B cell (primary cell): ENCODE measurements at places on chromosomes 3 and 15.

- no peak for DNase-seq
These were observed 270.9 kb downstream of the ULK4 start for GRCh38 chr3:41690766-41691563.

- no peak for DNase-seq
These were observed 468.0 kb upstream of the TBL1XR1 start for GRCh38 chr3:177665122-177665808.

DNA sequence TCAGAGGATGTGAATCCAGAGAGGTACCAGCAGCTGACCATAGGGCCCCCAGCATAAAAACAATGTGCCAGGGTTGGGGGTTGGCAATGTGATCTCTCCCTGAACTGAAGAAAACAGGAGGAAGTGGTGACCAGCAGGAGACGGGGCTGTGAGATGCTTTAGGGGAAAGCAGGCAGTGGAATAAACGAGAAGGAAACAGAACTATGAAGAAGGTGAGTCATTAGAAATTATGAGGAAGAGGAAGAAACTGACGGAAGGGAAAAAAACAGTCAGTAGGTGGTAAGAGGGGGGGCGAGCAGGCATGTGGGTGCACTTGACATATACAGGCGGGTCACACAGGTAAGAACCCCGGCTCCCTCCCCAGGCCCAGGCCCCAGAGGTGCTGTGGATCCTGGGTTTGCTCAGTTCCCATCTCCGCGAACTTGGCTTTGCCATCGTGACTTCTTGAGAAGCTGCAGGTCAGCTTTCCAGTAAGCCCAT lies 42.2 kb upstream of the B3GNT5 start:
- DNase-seq: no peak

DNA sequence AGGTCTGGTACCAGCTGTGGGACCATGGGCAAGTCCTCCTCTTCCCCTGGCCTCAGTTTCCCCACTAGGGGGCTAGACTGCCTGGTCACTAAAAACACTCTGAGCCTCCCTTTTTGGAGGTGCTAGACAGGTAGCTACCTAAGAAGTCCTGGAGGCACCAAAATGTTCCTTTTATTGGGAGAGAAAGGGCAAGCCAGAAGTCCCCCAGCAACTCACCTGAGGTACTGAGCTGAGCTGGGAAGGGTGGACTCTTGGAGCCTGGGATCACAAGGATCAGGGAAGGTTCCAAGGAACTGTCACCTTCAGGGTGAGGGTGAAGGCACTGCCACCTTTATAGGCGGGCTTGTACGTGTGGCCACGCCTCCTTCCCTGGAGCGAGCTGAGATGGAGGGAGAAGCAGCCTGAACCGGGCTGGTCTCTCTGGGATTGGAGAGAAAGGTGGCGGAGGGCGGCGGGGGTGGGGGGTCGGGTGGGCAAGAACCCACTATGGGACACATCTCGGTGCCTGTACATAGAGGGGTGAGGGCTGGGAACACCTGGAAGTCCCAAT lies at the start of gene CYP1A1:
CYP1A1 (minus strand) TSS at position 304 of the 550 bp plus-strand sequence. CDS start 2,431 bp downstream, outside the sequence.
- DNase-seq: peak; percentile 21

DNA sequence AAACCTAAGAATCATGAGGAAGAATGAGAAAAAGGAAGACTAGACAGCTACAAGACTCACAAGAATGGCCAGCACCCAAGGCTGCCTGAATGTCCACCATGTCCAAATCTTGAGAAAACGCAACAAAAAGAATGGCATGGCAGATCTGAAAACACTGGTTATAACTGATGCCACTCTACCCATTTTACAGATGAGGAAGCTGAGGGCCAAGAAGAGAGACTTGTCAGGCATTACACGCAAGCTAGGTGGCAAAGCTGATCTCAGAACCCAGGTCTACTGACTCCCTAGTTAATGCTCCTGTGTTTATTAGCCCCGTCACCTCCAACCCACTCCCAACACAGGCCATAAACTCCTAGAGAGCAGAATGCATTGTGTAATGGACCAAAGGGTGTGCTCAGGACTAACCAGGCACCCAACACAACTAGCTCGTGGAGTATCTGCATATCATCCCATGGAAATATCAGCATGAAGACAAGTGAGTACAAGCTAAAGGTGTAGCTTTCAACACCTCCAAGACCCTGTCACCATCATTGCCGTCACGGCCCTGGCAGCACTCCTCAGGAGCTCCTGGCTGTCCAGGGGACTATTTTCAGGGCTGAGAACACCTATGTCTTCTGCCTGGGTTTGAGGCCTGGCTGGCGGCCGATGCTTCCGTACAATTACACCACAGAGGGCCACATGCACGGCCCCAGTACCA lies 111.7 kb downstream of the XXYLT1 start:
- DNase-seq: no peak

DNA sequence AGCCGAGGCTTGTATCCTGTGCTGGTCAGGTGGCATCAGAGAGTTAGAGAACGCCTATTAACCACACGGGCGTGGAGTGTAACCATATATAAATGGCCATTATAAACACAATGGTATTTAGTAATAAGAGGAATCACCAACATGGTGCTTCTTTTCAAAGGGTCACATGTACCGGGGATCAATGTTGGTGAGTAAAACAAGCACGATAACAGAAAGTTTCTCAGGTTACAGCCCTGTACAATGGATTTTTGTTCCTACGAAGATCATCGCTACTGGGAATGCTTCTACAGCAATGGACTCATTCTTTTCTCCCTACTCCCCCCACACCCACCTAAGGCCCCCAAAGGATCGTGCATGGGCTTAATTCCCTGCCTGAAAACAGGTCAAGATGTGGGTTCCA lies 42.5 kb downstream of the MEIS2 start:
- DNase-seq: no peak

DNA sequence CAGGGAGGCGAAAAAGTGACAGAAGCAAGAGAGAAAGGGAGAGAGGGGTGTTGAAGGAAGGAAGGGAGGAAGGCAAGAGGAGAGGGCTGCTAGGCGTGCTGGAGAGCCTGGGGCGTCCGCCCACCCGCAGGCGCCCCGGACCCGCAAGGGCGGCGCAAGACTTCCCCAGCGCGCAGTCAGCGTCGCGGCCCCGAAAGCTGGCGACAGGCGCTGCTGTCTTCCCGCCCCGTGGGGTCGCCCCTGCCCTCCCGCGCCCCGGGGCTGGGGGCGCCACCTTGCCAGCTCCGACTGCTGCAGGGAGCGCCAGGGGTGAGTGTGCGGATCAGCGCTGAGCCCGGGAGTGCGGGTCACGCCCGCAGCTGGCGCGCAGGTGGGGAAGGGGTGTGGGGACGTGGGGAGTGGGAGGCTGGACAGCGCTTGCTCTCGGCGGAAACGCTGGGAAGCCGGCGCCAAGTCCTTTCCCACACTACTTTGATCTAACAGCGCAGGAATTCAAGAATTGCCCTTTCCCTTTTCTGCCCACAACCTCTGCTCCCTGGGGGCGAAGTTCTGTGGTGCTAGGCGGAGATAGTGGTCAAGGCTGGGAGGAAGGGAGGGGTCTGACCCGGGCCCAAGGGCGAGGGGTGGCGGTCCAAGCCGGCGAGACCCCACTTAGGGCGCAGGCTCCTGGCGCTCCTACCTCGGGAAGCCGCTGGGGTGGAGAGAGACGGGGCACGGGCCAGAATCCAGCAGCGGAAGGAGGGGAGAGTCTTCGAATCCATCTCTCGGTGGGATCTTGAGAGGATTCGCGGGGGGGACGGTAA lies 266.1 kb downstream of the CGGBP1 start:
- DNase-seq: peak; percentile 28

- DNase-seq: peak; percentile 34
These were observed at the start of gene GXYLT2 for GRCh38 chr3:72887705-72888545. Gene GXYLT2, plus strand, starts transcription at chr3:72888046. Its CDS starts 188 bp downstream, at chr3:72888234.

DNA sequence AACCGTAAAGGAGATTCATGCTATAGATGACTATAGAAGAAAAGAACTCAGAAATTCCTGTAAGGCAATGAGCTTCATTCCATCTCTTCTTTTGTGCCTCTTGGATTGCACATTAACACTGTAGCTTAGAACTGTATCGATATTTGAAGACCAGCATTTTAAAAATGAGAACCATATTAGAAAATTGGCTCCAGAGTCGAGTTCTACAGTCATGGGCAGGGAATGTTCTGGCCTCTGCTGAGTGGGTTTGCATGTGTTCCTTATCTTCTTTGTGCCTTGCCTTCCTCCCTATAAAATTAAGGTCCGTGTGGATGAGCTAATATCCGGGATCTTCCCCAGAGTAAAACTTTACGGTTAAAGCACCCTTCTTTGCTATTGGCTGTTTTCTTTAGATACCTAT lies 77.4 kb upstream of the PLCL2 start:
- no peak for DNase-seq

DNA sequence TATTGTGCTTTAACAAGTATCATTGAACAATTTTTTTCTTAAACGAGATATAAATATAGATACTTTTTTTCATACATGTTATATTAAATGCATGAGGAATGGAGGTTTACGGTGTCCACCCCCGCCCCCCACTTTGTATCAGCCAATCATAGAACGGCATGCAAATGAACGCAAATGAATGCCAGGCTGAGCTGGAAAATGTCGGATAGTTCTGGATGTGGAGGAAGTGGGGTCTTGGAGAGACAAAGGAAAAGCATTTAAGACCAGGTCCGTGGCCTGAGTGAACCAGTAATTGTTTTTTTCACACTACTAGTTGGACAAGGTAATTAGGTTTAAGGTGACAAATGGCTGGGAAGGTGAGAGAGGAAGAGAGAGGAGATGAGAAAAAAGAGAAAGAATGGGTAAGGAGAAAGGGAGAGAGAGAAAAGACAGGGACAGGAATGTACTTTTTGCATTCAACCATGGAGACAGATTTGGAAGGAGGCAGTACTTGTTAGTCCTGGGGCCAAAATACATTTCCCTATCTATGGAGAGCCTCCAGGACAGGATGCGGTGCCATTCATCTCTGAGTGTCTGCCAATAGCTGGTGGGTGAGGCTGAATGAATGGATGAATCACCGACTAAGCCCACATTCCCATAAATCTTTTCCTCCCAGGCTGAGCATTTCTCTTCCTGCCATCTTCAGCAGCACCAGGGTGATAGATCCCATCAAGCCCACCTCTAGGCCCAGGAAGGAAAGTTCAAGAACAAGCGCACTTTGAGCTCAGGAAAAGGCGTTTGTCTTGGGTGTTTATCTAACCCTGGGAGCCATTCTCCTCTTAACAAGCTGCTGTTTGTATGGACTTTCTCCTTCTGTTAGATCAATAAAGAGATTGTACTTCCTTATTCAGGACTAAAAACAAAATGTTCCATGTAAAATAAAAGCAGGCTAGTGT lies 1.4 kb upstream of the RAD18 start:
- no peak for DNase-seq

DNA sequence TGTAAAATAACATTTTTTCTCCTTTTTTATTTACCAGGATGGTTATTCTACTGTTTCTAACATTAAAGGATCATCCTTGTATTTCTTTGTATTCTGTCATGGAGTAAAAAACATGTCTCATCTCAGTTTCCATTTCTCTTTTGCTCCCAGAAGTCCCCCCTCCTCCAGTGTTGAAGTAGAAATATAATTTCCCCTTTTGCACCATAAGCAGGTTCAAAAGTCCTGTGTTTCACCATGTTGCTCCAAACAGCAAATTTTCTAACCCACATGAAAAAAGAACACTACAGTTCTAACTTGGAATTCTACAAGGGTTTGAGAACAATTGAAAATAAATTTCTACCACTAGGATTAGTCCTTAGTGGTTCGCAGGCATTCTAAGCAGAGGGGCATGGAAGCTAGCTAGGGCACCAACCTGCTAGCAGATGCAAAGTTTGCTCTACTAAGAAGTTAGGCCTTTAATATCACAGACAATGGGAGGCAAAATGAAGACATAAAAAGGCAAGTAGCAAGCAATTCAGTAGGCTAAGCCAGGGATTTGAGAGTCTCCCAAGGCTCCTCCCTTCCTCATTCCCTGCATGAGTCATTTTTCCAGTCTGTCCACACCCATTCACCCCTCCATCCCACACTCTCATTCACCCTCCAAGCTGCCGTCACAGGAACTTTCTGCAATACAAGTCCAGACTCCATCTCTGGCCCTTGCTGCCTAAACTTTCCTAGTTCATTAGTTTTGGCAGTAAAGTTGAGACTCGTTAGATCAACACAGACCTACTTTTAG lies 2.3 kb upstream of the MBNL1 start:
- DNase-seq: no peak

DNA sequence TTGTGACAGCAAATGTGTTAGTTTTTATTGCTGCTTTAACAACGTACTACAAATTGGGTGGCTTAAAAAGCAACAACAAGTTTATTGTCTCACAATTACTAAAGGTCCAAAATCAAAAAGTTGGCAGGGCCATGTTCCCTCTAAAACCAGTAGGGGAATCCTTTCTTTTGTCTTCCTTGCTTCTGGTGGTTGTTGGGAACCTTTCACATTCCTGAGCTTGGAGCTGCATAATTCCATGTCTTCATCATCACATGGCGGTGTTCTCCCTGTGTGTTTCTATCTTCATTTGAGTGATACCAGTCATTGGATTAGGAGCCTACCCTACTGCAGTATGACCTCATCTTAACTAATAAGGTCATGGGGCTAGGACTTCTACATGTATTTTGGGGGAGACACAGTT lies 7.4 kb downstream of the SPRED1 start:
- no peak for DNase-seq

DNA sequence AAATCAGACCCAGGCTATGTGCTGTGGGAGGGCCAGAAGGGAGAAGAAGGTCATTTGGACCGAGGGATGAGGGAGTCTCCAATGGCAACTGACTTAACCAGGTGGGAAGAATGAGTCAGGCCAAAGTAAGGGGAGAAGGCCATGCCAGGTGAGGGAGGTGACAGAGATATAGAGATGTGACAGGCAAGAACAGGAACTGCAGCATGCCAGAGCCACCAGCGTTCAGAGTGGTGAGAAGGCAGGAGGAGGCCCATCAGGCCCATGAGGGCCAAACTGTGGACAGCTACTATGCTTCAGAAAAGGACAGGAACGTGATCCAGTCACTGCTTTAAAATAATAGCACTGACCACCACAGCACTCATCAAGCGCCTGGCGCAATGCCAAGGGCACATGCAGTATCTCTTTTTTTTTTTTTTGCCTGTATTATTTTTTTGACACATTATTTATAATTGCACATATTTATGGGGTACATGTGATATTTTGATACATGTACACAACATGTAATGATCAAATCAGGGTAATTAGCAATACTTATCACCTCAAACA lies 154.3 kb upstream of the IGF1R start:
- no peak for DNase-seq

- DNase-seq: peak; percentile 28
These were observed 1.5 kb downstream of the CELF6 start for GRCh38 chr15:72318408-72318942.

GRCh38 chr15:68405378-68406250 lies 26.3 kb downstream of the ITGA11 start:
- no peak for DNase-seq
